ENCODE measurements at places on chromosomes 3 and 15. TPM values are rescaled to one million over a fixed set of nuclear protein-coding genes. Genes with fewer than 3 reads are reported as not detected.

Gene ICE2
- 71.3 TPM for total RNA-seq

Gene RNF111
- 25.0 TPM for total RNA-seq

Gene LARP6
- total RNA-seq: 0.17 TPM

Gene SATB1
- 546 TPM for total RNA-seq

Gene P2RY1
- 0.15 TPM for total RNA-seq

Gene IL5RA
- 0.15 TPM for total RNA-seq

Gene VGLL3
- not detected for total RNA-seq

Gene CRABP1
- total RNA-seq: not detected

Gene IL16
- total RNA-seq: 58.8 TPM

Data from activated CD4-positive, alpha-beta memory T cell treated with anti-CD3 and anti-CD28 coated beads for 36 hours (primary cell).